Right ventricle myocardium inferior (tissue), 1 donor: ENCODE measurements at places on chromosomes 16 and 17. TPM values are rescaled to one million over a fixed set of nuclear protein-coding genes. Genes with fewer than 3 reads are reported as not detected.

GRCh38 chr16:87809150-87809902 is 43.5 kb upstream of the KLHDC4 start:
- DNase-seq, result no peak

DNA sequence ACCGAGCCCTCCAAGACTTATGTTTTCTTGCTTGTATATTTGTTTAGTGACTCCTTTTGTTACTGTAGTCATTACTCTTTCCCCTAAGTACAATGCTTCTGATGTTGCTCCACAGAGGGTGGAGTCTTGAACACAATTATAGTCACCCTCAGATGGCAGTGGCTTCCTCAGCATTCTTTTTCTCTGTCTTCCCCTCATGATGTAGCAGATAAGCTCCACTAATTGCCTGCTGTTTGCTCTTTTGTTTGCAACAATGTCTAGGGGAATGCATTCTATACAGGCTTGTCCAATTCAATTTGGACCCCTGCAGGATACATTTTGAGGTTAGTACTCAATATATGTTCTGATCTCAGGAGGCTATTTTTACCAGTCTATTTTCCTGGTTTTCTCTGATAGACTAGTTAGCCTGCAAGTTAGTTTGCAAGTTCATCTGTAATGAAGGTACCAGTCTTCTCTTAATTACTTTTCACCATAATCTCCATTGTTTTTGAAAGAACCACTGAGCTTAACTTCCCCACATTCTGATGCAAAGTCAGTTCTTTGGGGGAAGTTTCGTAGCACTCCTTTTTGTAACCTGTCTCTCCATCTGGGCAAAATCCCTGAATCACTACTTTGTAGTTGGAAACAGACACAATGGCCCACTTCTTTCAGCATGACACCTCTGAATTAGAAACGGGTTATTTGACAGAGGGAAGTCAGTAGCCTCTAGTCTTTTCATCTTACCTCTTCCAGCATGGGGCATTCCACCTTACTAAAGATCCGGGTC is 1509.2 kb downstream of the CDH11 start:
- DNase-seq, result no peak

DNA sequence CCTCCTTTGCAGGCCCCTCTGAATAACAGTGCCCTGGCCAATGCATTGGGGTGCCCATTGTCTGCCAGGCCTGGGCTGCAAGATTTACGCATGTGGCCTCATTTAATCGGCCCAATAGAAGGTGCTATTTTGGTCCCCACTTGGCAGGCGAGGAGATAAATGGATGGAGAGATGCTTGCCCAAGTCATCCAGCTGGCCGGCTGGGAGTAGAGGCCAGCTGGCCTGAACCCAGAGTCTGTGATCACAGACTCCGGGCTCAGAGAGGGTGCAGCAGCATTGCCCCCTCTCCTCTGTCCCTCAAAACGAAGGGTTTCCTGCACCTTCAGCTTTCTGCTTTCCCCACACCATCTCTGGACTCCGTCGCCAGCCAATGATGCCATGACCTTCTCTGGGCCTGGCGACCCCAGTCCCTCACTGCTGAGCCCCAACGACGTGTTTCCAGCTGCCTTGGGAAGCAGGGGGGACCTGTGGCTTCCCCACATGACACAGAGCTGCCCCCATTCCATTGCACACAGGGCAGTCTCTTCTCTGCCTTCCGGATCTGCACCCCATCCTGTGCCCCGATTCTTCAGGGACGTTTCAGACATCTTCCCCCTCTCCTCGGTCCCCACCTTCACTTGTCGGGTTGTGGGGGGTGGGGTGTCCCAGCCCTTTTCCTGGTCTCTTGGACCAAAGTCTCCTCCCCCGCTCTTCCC is 3.5 kb upstream of the ADGRG1 start:
- no peak for DNase-seq

DNA sequence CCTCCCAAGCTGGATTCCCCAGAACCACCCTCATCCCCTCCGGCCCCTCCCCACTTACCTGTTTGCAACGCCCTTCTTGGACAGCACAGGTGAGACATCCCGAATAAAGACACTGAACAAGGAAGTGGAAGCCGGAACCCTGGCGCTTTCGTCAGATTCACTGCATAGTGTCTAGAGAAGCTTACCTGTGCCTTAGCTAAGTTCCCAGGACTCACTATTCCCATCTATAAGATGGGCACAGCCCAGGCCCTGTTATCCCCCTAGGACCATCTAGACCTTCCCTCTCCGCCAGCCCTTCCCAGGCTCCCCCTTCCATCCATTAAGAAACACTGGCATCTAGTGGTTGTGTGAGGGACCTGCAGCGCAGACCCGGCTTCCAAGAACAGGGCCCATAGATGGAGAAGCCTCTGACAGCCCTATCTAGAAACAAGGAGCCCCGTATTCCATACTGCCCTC is 26.9 kb upstream of the RPL38 start:
- peak; percentile 78 for DNase-seq

DNA sequence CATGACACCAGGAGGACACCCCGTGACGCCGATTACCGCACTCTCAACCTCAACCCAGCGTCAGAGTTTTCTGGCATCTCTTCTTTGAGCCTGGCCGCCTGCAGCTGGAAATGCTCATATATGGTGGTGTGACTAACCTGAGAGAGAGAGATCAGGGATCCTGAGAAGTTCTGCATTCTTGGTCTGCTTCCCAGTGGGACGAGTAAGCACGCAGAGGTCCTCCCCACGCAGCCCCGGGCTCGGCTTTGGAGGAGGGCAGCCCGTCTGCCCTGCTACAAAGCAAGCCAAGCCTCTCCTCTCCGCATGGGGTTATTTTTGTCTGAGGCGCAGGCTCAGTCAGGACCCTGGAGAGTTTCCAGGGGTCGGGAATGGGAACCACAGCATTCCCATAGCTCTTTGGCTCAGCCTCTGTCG is 16.5 kb downstream of the CRISPLD2 start:
- DNase-seq, result no peak

DNA sequence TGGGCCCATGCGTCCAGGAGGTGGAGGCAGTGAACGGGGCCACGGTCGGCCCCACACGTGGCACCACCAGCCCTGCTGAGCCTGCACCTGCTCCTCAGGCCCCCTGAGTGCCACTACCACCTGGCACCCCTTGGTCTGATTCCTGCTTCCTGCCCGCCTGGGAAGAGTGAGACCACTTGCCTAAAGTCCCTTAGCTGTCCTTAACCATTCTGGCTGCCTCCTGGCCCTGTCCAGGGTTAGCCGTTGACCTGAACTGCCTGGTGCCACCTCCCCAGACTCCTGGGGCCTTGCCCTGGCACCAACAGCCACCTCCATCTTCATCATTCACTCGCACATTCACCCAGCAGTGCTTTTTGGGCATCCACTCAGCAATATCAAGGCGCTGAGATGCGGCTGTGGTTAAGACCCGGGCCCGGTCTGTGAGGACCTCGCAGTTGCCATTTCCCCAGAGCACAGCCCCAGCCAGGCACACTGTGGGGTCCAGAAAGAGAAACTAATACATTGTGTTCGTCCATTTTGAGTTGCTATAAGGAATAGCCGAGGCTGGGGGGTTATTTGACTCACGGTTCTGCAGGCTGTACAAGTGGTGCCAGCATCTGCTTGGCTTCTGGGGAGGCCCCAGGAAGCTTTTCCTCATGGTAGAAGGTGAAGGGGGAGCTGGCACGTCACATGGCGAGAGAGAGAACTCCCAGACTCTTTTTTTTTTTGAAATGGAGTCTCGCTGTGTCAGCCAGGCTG is 318.4 kb downstream of the SEC14L1 start:
- no peak for DNase-seq

GRCh38 chr16:35146723-35147458 is 1687.5 kb downstream of the TP53TG3F start:
- DNase-seq, result no peak

DNA sequence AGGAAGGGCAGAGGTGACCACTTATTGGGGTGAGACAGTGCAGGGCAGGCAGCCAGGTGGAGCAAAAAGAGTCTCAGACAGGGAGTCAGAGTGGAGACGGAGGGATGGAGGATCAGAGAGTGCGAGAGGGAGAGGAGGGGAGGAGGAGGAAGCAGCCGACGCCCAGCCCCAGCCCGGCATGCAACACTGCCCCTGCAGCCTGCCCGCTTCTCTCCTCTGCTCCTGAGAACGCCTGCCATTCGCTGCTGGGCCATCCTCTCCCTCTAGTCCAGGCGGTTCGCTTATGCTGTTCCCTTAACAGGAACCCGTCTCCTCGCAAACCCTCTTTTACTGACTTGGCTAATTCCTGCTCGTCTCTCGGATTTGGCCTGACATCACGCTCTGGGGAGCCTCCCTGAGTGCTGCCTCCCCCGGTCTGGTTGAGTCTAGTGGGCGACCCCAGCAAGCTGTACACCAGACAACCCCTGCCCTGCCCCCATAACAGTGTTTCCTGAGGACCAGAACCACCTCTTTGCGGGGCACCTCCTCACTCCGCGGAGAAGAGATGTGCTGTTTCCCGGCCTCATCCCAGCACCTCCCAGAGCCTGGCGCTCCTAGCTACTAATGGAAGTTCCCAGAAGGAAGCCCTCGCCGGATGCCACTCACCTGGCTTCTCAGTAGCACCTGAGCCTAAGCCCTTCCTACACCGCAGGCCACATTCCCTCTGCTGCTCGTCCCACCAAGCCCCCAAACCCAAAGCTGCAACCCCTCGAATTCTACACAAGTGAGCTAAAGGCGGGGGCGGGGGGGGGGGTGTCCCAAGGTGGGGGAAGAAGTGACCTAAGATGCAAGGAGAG is 61.2 kb upstream of the CCL1 start:
- no peak for DNase-seq

DNA sequence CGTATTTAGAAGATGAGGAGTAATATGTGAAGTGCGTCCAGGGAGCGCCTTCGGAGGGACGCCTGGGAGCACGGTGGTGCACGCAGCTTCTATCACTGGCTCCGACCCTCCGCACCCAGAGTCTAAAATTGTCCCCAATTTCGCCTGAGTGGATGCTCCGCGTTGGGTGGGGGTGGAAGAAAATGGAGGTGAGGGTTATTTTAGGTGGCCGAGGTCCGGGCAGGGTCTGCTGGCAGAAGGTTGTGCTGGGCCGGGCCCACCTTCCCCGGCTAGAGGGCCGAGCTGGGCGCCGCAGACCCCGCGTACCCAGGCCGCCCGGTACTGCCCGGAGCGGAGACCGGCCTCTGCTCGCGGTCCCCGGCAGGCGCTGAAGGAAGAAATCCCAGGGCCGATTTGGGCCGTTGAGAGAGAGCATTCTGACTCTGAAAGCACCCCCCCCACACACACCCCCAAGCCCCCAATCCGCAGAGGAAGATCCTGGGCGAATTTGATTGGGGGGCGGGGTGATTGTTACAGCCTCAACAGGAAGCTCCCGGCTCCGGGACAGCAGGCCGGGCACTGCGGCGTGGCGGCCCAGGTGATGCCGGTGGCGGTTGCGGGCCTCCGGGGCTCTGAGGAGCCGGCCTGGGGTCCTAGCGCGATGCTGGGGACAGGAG is 3.0 kb downstream of the BAHCC1 start:
- no peak for DNase-seq

- no peak for DNase-seq
Observed at GRCh38 chr17:11852912-11853311, 144.4 kb downstream of the ZNF18 start.

- no peak for DNase-seq
Observed at GRCh38 chr16:69386596-69386995, 789 bp upstream of the TERF2 start.

- DNase-seq, result no peak
Observed at GRCh38 chr17:77523540-77523939, 382.8 kb downstream of the SEC14L1 start.

GRCh38 chr17:37107406-37108083 is 158.8 kb downstream of the AATF start:
- peak; percentile 73 for DNase-seq

DNA sequence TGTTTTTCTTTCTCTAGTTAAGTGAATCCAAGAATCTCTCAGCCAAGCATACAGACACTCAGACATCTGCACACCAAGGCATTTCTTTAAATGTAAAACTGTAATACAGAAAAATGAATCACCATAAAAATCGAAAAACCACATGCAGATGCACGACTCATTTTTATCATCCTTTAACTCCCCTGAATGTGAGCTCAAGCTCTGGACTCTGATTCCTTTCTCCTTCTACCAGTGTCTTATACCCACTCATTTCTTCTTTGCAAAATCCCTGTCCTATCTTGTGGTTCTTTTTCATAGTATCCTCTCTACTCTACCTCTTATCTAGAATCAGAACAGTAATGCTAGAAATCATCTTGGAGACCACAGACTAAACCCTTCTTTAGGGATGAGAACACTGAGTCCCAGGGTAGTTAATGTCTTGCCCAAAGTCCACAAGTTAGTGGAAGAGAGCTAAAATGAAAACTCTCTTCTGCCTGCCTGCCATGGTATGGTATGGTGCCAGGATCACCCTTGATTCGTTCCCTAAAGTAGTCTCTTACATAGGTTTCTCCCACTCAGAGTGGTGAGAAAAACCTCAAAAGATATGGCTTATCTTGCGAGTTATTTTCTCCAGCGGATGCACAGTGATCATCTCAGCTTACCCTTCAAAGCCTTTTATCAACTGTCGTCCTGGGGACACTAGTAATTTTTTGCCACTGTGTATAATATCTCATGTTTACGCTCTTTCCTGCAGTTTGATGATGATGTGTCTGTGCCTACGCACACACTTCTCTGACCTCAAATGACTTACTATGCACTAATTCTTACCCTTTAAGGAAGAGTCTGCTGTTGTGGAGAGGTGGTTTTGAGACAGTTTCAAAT is 30.2 kb downstream of the BRD7 start:
- DNase-seq, result no peak

GRCh38 chr17:74960570-74961342 is 11.8 kb downstream of the HID1 start:
- peak; percentile 50 for DNase-seq

- no peak for DNase-seq
Observed at GRCh38 chr17:44848961-44849489, 1.3 kb downstream of the HIGD1B start.

GRCh38 chr16:71359431-71359830 is 908 bp downstream of the CALB2 start:
- no peak for DNase-seq

DNA sequence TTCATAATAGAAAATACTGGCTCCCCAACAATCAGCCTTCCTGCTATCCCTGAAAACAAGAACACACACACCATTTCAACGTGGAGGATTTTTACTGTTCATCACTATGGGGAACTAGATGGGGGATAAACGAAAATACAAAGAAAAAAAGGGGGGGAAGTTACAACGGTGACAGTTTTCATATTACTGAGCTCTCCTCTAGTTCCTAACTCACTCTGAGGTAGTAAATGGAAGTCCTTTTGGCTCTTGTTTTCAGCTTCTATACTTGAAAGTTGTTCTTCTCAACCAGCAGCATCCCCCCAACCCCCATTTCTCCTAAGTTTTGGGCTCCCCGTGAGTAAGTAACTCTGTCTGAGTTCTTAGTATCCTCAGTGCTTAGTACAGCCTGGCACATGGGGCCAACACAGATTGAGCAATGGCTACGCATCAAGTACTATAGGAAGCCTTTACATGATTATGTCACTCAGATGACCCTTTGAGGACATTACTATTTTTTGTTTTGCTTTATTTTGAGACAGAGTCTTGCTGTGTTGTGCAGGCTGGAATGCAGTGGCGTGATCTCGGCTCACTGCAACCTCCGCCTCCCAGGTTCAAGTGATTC is 4.2 kb upstream of the CORO7 start:
- no peak for DNase-seq

GRCh38 chr16:10824111-10824893 is 5.7 kb upstream of the TVP23A start:
- peak; percentile 62 for DNase-seq

GJC1 gene
- 21.9 TPM for total RNA-seq

CD300E gene
- total RNA-seq, result 0.46 TPM

ACE gene
- 4.8 TPM for total RNA-seq

SGCA gene
- 151 TPM for total RNA-seq

KRT17 gene
- not detected for total RNA-seq

GAS2L2 gene
- total RNA-seq, result 0.27 TPM

MYO15B gene
- 43.7 TPM for total RNA-seq

DBNDD1 gene
- total RNA-seq, result 6.7 TPM

IL17C gene
- not detected for total RNA-seq

NACA2 gene
- total RNA-seq, result not detected

PIRT gene
- total RNA-seq, result not detected

LDAF1 gene
- total RNA-seq, result 129 TPM

SETD6 gene
- 13.0 TPM for total RNA-seq
